ENCODE measurements at places on chromosomes 6 and 20. TPM values are rescaled to one million over a fixed set of nuclear protein-coding genes. Genes with fewer than 3 reads are reported as not detected.

GRCh38 chr6:30722280-30723112, 2.3 kb downstream of the TUBB start:
- peaks cover 50% of the 10 kb centered on the region for H3K36me3 ChIP-seq
- no peaks in the 10 kb centered on the region for H3K4me1 ChIP-seq
- H3K4me3 ChIP-seq = peak overlapping the region; percentile 99
- DNase-seq = peak; percentile 93
- no peaks in the 10 kb centered on the region for H3K27me3 ChIP-seq
- peak overlapping the region; percentile 1 for H3K27ac ChIP-seq

GRCh38 chr6:150600301-150601017, 774 bp downstream of the PLEKHG1 start:
- no peaks in the 10 kb centered on the region for H3K4me1 ChIP-seq
- peaks cover 67% of the 10 kb centered on the region for H3K27me3 ChIP-seq
- peak overlapping the region; percentile 77 for H3K4me3 ChIP-seq
- H3K27ac ChIP-seq = peak overlapping the region; percentile 67

TMC2 gene
- total RNA-seq = not detected

DNA sequence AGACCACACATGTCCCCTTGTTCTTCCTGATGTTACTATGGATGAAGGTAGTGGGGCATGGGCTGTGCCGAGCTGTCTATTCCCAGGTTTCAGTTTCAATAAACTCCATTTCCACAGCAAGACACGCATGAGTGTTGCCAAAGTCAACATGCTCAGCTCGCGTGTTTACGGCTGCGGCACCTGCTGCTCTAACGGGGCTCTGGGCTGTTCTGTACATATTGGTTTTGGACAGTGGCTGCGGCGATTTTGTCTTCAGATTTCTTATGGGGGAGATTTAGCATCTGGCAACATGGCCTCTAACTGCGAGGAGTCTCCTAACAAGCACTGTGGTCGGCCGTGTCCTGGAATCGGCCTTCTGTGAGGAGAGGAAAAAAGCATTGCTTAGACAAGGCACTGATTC, 58.6 kb downstream of the TMEM242 start:
- H3K27ac ChIP-seq = no peak overlapping the region
- no peaks in the 10 kb centered on the region for H3K36me3 ChIP-seq
- no peak for DNase-seq
- no peak overlapping the region for H3K4me3 ChIP-seq

RAET1G gene
- total RNA-seq = not detected

DNA sequence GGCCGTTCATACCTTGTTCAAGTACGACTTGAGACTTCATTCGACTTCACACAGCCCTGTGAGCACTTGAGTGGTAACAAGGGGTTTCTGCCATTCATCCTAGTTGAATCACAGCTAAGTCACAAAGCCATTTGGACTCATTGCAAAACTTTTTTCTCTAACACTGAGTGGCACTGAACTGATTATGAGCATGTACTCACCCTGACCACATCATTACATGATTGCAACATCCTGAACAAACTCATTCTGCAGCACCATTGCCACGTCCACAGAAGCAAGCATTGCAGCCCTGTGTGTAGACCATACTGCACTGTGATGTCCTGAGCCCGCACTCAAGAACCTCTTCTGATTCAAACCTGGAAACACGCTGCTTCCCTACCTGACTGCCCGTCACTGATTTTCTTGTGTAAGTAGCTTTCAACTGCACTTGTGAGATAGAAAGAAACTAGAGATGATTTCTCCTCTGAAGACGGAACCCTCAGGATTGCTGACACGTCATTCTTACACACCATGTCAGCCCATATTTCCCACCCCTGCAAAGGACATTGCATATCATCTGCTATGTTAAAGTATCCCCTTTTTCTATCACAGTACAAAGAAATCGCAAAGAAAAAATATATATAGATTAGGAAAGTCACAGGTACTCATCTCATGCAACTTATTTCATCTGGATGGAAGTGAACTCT, 81.6 kb downstream of the C6orf118 start:
- no peaks in the 10 kb centered on the region for H3K36me3 ChIP-seq
- no peak overlapping the region for H3K27ac ChIP-seq
- no peaks in the 10 kb centered on the region for H3K27me3 ChIP-seq

All from endodermal cell (in vitro differentiated cells).